GM12864 (cell line): ENCODE measurements at places on chromosomes 13 and 19.

GRCh38 chr19:4816202-4816949, 15.1 kb downstream of the TICAM1 start:
- DNase-seq = no peak

- peak; percentile 29 for DNase-seq
These were observed 58.3 kb downstream of the GPALPP1 start for GRCh38 chr13:45047394-45048310.

GRCh38 chr19:4815426-4816201, 15.9 kb downstream of the TICAM1 start:
- DNase-seq = peak; percentile 65

- no peak for DNase-seq
These were observed 21.7 kb downstream of the EDNRB start for GRCh38 chr13:77896977-77897376.

GRCh38 chr19:55484593-55485438, at the start of gene NAT14:
TSS of gene NAT14 (plus strand) at chr19:55485188. CDS start at chr19:55485709, 521 bp downstream.
- DNase-seq = no peak

- no peak for DNase-seq
These were observed 6.2 kb downstream of the TLE6 start for GRCh38 chr19:2983351-2984214.

- no peak for DNase-seq
These were observed 3.7 kb downstream of the CEACAM16 start for GRCh38 chr19:44702551-44703176.

DNA sequence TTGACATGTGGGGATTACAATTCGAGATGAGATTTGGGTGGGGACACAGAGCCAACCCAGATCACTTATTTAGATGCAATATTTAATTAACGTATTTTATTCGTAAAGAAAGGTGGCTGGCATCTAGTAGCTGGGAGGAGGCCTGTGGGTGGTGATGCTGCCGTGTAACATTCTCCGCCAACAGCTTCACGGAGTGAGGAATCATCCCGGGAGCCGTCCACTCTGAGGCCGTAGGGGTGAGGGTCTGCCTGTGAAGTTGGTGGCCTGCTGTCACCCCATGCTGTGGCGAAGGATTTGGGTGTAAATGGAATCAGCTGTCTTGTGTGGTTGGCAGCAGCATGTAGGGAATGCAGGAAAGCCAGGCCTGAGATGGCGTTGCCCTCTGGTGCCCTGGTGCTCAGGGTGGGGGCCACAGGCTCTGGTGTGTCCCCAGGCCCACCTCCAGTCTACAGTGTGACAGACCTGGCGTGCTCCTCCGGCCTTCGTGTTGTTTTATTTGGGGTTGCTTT, 3.3 kb upstream of the TEX29 start:
- DNase-seq = no peak

GRCh38 chr13:74026753-74027152, 107.5 kb downstream of the KLF12 start:
- peak; percentile 82 for DNase-seq

GRCh38 chr13:59963827-59964226, 199.9 kb downstream of the DIAPH3 start:
- no peak for DNase-seq

DNA sequence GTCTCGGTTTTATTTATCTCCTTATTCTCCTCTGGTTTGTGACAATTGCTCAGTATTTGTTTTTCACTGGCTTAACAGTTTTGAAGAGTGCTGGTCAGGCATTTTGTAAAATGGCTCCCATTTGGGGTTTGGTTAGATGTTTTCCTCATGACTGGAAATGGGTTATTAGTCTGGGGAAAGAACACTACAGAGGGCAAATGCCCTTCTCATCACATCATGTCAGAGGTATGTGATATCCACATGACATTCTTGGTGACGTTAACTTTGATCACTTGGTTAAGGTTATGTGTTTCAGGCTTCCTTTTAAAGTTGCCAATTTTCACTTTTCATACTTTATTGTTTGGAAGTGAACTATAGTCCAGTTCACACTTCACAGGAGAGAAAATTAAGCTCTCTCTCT, 74.8 kb upstream of the KLHL1 start:
- DNase-seq = no peak

DNA sequence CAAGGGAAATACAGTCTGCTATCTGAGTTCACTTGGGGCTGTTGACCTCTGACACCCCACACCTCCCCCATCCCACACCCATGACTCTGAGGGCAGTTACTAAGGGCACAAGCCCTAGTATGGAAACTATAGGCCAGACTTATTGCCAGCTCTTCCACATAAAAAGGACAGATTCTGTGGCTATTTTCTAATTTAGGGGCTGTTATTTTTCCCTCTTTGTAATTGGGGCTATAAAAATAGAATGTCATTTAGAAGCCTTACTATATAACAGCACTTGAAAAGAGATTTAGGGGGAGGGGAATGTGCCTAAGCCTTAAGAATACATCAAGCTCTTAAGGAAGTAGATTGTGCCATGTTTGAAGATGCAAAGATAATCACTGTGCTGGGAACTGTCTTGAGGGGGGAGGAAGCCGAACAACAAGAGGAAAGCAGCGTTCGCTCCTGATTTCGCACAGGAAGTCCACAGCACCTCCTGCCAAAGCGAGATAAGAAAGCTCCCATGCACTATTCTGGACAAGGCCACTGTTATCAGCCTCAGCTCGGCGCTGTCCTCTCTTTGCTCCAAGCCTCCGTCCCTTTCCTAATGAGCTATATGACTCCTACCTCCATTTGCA, 86.6 kb downstream of the FLT1 start:
- no peak for DNase-seq

DNA sequence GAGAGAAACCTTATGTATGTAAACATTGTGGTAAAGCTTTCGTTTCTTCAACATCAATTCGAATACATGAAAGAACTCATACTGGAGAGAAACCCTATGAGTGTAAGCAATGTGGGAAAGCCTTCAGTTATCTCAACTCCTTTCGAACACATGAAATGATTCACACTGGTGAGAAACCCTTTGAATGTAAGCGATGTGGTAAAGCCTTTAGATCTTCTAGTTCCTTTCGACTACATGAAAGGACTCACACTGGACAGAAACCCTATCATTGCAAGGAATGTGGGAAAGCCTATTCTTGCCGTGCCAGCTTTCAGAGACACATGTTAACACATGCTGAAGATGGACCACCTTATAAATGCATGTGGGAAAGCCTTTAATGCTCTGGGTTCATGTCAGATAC, 24.7 kb downstream of the ZNF136 start:
- no peak for DNase-seq

- DNase-seq = no peak
These were observed 75.9 kb downstream of the ESD start for GRCh38 chr13:46721054-46721453.
